NCI-H2171 (cell line): ENCODE measurements at places on chromosomes 2 and 18.

DNA sequence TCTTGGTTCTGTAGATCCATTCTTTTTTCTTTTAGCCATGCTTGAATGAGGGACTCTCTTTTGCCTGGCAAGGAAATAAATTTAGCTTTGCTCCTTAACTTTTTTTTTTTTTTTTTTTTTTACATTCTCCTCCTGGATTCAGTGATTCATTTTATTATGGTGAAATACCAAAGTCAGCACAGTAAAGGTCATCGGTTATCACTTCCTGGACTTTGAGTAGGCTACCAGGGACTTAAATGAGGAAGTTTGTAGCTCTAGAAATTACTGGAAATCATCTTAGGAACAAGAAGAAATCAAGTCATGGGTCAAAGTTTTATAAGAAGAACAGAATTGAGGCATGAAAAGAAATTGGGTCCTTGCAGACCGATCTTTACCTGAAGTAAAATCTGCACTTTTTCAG, 75.0 kb downstream of the SOCS6 start:
- no peak for DNase-seq

DNA sequence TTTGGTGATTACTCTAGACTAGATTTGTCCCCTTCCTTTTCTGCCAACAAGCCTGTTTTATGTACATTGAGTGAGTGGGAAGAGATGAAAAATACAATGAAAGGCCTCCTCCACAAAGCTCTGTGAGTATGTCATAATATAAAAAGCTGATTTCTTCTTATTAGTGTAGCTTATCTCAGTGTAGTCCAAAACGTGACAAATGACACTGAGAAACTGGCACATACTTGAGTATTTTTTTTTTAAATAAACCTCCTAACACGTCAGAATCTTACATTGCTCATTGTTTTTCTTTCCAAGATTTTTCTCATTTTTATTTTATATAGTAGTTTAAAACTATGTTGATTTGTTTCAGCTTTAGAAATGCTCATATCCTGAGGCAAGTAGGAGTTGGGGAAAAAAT, 17.9 kb upstream of the FIGN start:
- DNase-seq: no peak

DNA sequence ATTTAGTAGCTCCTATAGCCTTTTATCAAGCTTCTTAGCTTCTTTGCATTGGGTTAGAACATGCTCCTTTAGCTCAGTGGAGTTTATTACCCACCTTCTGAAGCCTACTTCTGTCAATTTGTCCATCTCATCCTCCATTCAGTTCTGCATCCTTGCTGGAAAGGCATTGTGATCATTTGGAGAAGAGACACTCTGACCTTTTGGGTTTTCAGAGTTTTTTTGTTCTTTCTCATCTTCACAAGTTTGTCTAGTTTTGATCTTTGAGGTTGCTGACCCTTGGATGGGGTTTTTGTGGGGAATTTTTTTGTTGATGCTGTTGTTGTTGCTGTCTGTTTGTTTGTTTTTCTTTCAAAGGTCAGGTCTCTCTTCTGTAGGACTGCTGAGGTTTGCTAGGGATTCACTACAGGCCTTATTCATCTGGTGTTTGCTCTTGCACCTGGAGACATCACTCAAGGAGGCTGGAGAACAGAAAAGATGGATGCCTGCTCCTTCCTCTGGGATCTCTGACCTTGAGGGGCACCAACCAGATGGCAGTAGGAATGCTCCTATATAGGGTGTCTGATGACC, 13.9 kb upstream of the TANK start:
- DNase-seq: no peak

GRCh38 chr2:239273280-239274234, 127.3 kb downstream of the HDAC4 start:
- no peak for DNase-seq

DNA sequence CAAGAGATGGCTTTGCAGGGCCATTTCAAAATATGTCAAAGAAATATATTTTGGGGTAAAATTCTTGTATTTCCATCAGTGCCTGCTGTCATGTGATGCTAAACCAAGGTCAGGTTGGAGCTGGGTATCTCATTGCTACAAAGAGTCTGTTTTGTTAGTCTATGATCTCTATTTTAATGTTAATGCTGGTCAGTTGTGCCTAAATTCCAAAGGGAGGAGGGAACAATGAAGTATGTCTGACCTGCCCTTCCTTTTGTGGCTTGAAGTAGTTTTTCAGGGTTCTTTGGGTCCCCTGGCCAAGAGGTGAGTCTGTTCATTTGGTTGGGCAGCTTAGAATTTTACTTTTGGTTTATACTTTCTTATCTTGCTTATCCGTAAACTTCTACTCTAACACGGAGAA, 61.6 kb upstream of the DYNAP start:
- DNase-seq: no peak

DNA sequence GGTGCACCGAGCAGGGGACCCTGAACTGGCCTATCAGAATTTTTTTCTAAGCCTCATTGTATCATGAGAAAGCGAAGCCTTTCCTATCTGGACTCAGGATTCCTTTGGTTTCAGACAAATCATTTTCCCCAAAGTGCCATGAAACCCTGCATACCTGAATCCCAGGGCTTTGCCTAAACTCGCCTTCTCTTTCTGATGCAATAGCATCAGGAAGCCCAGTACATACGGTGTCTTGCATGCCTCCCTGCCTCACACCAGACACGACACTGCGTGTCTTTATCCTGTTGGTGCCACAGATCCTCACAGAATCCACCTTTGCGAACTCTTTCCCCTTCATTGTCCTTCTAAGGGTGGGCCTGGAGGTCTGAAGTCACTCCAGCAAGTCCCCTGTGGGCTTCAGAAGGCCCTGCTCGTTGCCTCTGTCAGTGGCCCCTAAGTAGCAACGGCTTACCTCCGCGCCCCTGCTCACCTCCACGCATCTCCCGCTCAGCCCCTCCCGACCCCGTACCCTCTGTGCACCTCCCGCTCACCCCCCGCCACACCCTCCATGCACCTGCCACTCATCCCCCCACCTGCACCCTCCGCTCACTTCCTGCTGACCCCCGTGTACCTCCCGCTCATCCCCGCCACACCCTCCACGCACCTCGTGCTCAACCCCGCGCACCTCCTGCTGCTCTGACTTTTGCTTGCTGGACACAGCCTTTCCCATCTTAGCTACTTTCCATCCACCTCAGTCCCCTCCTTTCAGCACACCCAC, 83.4 kb downstream of the TPGS2 start:
- no peak for DNase-seq

DNA sequence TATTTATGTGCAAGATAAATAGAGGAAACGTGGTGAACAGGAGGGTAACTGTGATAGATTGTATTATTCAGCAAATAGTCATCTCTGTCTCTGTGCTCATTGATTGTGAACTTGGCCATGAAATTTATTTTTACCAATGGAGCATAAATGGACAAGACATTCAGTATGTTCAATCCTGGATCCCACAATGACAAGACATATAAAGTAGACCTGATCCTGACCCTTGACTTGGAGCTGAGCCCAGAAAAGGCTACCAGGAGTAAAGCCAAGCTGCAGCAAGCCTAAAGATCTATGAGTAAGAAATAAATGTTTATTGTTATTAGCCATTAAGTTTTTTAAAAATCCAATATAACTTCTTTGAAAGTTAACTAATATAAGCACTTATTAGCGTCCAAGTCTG, 531.2 kb downstream of the PIK3C3 start:
- no peak for DNase-seq

- no peak for DNase-seq
Measured at GRCh38 chr2:189409647-189410046, 31.6 kb upstream of the WDR75 start.

GRCh38 chr2:218961651-218962570, 2.4 kb downstream of the CDK5R2 start:
- DNase-seq: peak; percentile 59

DNA sequence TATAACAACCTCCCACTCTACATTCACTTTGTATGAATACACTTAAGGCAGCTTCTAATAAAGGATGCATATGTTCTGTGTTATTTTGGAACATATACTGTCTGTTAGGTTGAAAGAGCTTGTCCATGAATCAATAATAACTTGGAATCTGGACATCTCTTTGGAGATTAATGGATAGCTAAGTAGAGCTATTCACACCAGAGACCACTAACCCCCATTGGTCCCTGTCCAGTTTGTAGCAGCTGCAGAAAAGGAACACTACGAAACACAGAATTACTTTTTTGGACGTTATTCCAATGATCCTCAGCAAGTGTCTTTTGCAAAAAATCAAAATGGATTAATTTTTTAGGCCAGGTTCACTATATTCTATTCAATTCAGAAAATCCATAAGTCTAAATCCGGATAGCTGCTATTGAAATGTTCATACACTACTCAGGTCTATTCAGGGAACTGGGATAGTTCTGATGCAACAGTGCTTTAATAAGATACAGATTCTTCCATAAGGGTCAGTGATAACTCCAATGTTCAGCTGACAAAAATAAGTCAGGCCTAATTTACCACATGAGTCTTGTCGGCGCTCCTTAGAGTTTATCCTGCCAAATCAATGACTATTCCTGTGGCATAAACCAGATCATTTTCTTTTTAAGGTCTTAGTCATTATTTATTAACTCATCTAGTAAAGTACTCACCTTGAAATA, 44.2 kb downstream of the NRXN1 start:
- DNase-seq: no peak

- DNase-seq: no peak
Measured at GRCh38 chr18:8052237-8052701, 485.2 kb downstream of the PTPRM start.

- no peak for DNase-seq
Measured at GRCh38 chr18:35130236-35130635, 89.0 kb downstream of the MAPRE2 start.

GRCh38 chr2:144939590-144939989, 419.7 kb upstream of the ZEB2 start:
- DNase-seq: no peak

DNA sequence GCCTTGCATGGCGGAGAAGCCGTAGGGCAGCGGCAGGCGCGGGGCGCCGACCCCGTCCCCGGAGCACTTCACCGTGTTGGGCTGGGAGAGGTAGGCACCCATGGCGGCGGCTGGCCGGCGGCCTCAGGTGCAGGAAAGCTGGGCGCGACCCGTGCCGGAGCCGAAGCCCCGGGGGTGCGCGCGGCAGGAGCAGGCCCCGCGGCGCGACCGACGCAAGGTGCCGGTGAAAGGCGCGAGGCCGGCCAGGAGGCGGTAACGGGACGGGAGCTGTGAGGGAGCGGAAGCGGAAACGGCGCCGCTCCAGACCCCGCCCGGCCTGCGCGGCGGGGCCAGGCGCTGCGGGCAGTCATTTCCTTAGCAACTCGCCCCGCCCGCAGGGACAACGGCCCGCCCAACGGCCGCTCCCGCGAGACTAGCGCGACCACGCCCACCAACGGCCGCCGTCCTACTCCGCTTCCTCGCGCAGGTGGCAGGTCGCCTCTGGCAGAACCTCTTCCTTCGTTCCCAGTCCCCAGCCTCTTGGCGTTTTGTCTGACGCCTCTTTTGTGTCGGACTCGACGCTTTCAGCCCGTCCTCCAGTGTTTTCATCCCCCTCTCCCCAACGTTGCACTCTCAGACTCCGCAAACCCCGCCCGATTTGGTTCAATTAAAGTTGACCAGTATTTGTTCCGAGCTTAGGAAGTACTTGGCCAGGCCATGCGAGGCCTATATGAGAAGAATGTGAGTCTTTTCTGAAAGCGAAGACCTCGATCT, at the start of gene PPM1G:
Gene PPM1G (minus strand): TSS at position 271 of the 753 bp plus-strand sequence. CDS start 169 bp downstream, at position 102.
- DNase-seq: peak; percentile 98

GRCh38 chr18:11909591-11910026, 1.5 kb upstream of the MPPE1 start:
- DNase-seq: no peak

GRCh38 chr2:241903121-241904010, 33.8 kb downstream of the RTP5 start:
- peak; percentile 33 for DNase-seq

- DNase-seq: no peak
Measured at GRCh38 chr18:354471-354870, 86.6 kb upstream of the THOC1 start.

- DNase-seq: no peak
Measured at GRCh38 chr2:220356076-220356475, 728.6 kb downstream of the SLC4A3 start.

DNA sequence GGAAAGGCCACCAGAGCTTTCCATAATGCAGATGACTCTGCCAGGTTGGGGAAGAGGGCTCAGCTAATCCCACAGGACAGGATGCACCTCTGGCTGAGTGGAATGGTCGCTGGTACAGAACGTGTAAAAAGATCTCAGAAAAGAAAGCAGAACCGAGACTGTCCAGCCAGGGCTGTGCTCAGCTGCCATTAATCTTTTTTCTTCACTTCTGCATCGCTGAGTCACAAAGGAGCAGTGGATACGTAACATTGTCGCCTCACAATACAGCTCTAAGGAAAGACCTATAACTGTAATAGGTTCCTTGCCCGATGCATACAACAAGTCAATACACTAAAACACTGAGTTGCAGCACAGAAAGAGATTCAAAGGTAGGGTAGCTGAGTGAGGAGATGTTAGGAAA, 354.2 kb downstream of the EN1 start:
- no peak for DNase-seq

- DNase-seq: no peak
Measured at GRCh38 chr2:112277596-112278220, 2.3 kb downstream of the ZC3H6 start.

- peak; percentile 4 for DNase-seq
Measured at GRCh38 chr2:113965644-113966043, 75.8 kb downstream of the ACTR3 start.

DNA sequence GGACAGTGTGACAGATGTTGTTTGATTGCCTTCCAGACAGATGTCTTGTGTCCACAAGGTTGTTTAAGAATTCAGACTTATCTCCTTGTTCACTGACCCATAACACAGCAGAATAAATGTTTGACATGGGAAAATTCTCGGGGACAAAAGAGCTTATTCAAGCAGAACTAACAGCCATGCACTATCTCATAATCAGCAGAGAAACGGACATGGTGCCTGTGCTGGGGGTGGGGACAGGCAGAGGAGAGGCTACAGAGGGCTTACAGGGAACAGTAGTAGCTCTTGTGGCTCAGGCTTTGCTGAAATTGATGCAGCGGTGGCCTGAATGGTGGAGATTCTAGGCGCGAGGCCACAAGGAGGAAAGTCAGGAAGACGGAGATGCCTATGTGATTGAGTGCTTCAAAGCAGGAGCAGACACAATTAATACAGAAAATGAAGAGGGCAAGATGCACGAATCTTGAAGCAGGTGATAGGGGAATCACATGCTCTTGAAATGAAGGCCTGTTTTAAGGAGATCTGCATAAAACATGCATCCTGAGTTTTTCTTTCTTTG, 62.0 kb upstream of the CAB39 start:
- no peak for DNase-seq

DNA sequence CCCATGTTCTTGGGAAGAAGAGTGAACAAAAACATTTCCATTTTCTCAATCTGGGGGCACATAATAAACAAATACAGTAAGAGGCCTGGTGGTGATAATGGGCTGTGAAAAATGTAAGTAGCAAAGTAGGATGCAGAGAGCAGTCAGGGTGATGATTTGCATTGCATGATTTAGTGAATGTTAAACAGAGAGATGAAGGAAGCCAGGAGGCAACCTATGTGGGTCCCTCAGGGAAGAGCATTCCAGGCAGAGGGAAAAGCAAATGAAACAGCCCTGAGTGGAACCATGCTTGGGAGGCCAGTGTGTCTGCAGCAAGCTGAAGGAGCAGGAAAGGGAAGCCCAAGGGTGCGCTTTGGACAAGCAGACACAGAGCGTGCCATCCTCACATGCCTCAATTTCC, 5.4 kb downstream of the VIT start:
- DNase-seq: no peak

- DNase-seq: no peak
Measured at GRCh38 chr2:220695397-220696279, 876.5 kb downstream of the EPHA4 start.

GRCh38 chr18:5912566-5912965, 17.2 kb upstream of the TMEM200C start:
- no peak for DNase-seq

GRCh38 chr18:292271-292670, 24.4 kb upstream of the THOC1 start:
- no peak for DNase-seq
